Body of pancreas (tissue), 4 donors: ENCODE measurements at places on chromosomes 16 and 17.

GRCh38 chr16:22670551-22671041, 143.4 kb upstream of the HS3ST2 start:
- no peak for DNase-seq

DNA sequence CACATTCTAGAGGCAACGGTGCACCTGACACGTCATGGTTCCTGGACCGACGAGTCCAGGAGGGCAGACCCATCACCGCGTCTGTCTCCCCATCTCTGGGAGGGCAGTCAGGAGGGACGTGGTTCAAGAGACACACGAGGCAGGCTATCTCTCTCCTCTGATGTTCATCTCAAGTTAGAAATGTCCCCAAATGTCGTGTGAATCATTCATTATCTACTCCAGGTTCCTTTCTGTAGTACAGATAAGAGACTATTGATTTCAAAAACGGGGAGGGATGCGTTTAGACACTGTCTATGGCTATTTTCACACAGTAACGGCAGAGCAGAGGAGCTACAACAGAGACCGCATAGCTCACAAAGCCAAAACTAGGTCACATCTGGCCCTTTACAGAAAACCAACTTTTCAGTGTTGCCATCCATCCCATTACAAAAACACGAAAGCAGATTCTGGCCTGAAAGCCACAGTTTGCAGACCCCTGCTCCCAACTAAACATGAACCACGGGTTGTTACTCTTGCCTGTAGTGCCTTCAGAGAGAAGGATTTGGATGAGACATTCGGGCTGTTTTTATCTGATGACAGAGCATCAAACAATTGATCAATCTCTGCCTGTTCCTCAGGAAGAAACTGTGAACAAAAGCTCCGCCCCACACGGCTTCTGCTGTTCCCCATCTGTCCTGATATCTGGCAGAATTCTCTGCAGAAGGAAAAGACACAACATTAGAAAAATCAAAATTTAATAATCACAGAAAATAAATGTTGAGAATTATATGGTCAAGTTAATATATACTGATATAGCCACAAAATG, 6.8 kb downstream of the MEAK7 start:
- DNase-seq = no peak

DNA sequence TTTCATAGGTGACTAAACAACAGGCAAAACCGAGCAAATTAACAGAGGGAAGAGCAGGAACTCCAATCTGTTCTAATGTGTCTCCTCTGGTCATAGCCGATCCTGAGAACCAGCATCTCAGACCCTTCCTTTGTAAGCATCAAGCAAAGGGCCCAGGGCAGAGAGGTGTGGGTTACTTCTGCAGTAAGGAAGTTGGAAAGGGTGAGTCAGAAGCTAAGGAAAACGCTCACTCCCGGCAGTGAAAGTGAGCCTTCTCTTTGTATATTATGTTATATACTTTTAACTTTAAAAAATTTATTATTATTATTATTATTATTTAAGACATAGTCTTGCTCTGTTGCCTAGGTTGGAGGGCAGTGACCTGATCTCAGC, 77.7 kb downstream of the MRM3 start:
- DNase-seq = no peak

GRCh38 chr17:208429-208828, 27.0 kb upstream of the DOC2B start:
- DNase-seq = peak; percentile 8

GRCh38 chr16:80583466-80583865, 42.7 kb downstream of the DYNLRB2 start:
- DNase-seq = no peak

DNA sequence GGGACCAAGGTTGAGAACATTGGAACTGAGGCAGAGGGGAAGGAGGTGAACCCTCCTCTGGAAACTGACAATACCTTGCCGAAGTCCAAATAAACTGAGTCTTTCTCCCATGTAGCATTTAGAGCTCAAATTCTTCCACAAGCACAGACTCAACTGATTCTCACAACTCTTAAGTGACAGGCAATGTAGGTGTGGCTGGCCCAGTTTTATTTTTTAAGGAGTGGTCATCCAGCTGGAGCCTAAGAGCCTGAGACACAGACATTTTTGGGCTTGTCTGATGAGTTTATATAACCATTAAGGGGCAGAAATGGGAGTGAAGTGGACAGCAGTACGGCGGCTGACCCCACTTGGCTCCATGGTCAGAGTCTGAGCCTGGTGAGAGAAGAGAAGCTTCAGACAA, 10.8 kb downstream of the RCVRN start:
- DNase-seq = no peak

DNA sequence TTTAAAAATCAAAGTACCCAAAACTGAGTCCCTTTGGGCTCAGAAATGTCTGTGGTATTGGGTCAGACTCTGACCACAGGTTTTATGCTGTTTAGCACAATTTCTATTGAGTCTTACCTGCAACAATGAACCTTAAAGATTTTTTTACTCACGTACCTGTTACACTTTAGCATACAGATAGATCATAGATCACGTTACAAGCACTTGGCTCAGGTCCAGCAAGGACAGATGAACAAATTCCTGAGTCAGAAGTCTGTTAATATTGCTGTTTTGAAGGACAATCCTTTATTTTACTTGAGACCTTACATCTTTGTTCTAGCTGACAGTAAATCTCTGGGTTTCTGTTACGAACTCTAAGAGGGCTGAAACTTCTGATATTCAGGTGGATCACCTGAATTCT, 12.8 kb downstream of the SLC7A6OS start:
- DNase-seq = no peak

- DNase-seq = no peak
These were observed 41.5 kb downstream of the AIPL1 start for GRCh38 chr17:6393351-6393952.

- DNase-seq = no peak
These were observed 24.6 kb downstream of the CTU2 start for GRCh38 chr16:88730632-88731607.

GRCh38 chr16:4273858-4274311, 1.1 kb upstream of the TFAP4 start:
- DNase-seq = peak; percentile 63

- DNase-seq = peak; percentile 23
These were observed 185.3 kb upstream of the CACNG3 start for GRCh38 chr16:24070851-24071250.

GRCh38 chr17:65742403-65743307, 181.2 kb upstream of the AXIN2 start:
- DNase-seq = no peak

- no peak for DNase-seq
These were observed 10.9 kb upstream of the MYO15B start for GRCh38 chr17:75576661-75577060.

DNA sequence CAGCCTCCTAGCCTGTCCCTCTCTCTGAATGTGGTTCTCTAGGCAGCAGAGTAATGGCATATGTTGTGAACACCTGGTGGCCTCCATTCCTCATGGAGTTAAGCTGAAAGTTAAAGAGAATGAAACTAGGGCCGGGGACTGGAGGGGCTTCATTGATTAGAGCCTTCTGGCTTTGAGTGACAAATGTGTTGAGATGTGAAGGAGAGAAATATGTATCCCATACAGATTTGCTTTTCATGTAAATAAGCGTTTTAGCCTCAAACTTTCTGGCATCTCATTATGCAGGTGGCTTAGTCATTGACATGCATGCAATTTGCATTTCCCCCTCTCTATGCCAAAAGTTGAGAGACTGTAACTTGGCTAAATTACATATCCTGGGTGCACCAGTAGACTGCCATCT, 537.7 kb upstream of the EEF2KMT start:
- no peak for DNase-seq

- peak; percentile 65 for DNase-seq
These were observed 806 bp upstream of the CYB561 start for GRCh38 chr17:63446753-63447470.

DNA sequence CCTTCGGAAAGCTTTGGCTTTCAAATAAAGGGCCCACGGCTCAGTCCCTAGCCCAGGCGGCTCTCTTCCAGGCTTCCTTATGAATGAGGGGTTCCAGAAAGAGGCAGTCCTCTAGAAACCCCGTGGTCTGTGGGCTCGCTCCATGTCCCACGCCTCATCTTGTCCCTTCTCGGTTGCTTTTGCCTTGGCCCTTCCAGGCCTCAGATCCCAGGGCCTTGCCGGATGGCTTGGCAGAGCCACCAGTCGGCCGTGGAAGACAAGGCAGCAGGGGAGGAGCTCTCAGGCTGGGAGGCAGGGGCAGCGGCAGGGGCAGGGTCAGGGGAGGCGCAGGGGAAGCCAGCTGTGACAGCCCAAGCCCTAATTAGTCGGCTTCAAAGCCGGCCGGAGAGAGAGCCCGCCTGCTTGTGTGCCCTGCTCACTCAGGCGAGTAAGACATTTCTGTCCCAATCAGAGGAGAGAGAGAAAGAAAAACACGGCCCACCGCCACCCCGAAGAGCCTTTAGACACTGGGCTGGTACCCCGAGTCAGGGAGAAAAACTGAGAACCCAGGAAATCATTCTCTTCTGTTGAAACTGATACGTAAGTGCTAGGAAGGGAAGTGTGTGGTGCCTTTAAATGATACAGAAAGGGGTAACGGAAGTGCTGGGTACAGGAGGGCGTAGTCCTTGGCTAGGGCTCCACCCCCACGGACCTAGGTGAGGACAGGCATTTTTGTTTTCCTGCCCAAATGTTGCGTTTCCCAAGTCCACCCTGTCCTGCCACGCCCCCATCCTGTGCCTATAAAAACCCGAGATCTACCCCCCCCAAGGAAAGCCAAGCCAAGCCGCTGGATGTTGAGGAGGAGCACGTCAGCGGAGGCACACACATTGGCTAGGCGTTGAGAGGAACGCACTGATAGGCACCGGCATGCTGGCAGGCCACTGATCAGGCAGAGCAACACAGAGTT, 27.8 kb upstream of the MEIOC start:
- peak; percentile 15 for DNase-seq

- DNase-seq = no peak
These were observed 211.5 kb downstream of the SOX9 start for GRCh38 chr17:72332367-72332766.

- no peak for DNase-seq
These were observed 17.4 kb upstream of the PHOSPHO1 start for GRCh38 chr17:49247944-49248343.

GRCh38 chr17:30396129-30396528, 17.4 kb downstream of the CPD start:
- no peak for DNase-seq

- no peak for DNase-seq
These were observed 76.7 kb downstream of the CCT6B start for GRCh38 chr17:34884597-34884996.

- peak; percentile 69 for DNase-seq
These were observed 8.1 kb downstream of the PNMT start for GRCh38 chr17:39676198-39676819.

- peak; percentile 66 for DNase-seq
These were observed 15.7 kb downstream of the ZDHHC7 start for GRCh38 chr16:84995663-84996062.

GRCh38 chr17:2532146-2532720, 20.5 kb upstream of the METTL16 start:
- no peak for DNase-seq

GRCh38 chr16:15907863-15908478, 19.6 kb upstream of the CEP20 start:
- DNase-seq = peak; percentile 8

- DNase-seq = no peak
These were observed 185.2 kb downstream of the CPPED1 start for GRCh38 chr16:12618515-12618914.

DNA sequence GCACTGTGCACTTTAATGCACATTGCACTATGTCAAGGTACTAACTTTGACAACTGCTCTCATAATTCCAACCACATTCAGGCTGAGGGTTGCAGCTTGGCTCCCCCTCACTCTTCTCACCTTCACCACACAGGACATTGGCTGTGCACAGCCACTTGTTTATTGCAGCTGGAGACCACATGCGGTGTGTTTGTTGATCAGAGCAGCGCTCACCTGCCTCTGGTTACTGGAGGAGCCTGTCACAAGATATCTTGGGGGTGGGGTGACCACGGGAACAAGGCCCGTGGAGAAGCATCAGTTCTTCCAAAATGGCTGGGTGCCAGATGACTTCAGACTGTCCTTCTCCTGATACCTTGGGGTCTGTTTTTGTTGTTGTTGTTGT, 10.6 kb upstream of the CCL5 start:
- peak; percentile 20 for DNase-seq

DNA sequence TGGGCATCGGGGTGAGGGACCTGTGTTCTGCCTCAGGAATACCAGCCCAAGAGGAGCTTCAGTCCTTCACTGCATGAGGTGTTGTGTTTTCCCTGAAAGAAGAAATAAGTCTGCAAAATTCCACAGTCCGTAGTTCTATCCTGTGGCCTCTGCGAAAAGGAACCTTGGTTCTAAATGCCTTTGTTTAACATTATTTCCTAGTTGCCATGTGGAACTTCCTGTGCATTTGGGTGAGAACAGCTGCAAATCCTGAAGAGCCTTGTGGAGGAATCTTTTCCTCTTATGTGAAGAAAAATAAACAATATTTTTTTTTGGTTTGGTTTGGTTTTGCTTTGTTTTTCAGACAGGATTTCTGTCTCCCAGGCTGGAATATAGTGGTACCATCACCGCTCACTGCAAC, 9.8 kb downstream of the PSKH1 start:
- no peak for DNase-seq

- DNase-seq = peak; percentile 74
These were observed 2.4 kb downstream of the SERPINF1 start for GRCh38 chr17:1764284-1764683.

DNA sequence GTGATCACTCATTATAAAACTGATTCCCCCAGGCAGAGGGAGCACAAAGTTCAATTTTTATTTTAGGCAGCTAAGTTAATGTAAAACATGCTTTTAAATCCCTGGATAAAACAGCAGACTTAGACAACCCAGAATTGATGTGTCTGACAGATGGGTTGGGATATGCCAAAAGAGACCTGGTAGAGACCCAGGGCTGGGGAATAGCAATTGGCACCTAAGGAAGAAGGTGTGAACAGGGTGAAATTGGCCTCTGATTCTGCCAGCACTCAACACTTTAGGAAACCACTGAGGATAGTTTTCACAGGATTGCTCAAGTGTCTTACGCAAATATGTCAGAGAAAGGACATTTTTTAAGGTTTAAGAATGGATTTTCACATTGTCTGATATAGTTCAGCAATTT, 938.2 kb upstream of the CDH8 start:
- DNase-seq = no peak

DNA sequence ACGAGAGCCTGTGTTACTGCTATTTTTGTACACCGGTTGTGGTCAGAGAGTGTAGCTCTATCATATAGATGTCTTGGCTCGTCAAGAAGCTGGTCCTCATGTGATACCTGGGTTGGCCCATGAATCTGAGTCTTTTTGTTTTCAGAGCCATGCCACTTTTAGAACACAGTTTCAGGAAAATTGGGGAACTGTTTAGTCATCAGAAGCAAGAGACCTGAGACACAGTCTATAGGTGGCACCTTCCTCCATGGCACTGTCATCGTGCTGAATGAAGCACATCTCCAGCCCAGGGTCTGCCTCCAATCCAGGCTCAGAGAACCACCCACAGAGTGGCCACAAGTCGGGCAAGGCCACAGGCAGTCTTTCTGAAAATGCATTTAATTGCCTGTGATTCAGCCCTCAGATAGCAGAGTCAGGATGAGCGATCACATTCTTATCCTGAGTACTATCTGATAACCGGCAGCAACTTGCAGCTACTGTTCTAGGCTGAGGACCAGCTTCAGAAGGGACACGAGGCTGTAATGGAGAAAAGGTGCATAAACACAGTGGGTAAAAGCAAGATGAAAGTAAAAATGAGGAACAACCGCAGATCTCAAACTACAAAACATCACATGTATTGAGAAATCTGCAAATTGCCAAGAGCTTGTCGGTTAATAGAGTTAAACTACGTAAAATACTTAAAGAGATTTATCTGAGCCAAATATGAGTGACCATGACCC, 14.2 kb upstream of the HAPSTR1 start:
- DNase-seq = no peak

GRCh38 chr17:74432424-74432690, 469 bp downstream of the GPRC5C start:
- no peak for DNase-seq
